SK-N-DZ (cell line): ENCODE measurements at places on chromosomes 16 and 17.
A peak's percentile ranks its signal among the peaks of the same experiment; 100 is the strongest.

- DNase-seq = no peak
These were observed 19.6 kb downstream of the ABCA6 start for GRCh38 chr17:69122065-69122464.

GRCh38 chr17:49337884-49338283, 24.2 kb downstream of the ZNF652 start:
- no peak for DNase-seq

DNA sequence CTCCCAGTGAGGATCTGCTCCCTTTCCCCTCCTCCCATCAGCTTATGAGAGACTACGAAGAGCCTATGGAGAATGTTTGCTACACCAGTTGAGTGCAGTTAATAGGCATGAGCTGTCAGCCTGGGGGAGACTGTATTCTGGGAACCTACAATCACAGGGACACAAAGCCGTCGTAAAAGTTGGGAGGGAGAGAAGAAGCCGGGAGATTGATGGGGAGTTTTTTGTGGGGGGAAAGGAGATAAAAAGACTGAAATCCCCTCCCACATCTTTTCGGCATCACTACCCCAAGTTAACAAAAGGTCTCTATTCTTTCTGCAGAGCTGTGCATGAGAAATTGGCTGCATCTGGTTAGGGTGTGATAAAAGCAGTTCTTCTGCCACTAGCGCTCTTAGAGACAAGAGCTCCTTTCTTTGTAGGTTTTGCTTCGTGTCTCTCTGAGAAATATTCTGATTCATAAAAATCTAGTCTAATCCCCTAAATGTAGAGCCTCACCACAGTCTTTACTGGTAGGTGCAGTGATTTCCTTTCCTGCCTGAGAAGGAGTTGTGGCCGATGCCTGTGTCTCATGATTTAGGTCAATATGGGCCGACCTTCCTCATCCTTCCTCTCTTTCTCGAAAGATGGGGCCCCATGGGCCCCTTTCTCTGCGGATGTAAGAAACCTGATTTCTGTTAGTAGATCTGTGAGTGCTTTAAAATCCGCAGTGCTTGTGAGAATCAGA, 77.4 kb downstream of the BPTF start:
- no peak for DNase-seq

GRCh38 chr16:72300892-72301291, 128.9 kb upstream of the PMFBP1 start:
- peak; percentile 21 for DNase-seq

DNA sequence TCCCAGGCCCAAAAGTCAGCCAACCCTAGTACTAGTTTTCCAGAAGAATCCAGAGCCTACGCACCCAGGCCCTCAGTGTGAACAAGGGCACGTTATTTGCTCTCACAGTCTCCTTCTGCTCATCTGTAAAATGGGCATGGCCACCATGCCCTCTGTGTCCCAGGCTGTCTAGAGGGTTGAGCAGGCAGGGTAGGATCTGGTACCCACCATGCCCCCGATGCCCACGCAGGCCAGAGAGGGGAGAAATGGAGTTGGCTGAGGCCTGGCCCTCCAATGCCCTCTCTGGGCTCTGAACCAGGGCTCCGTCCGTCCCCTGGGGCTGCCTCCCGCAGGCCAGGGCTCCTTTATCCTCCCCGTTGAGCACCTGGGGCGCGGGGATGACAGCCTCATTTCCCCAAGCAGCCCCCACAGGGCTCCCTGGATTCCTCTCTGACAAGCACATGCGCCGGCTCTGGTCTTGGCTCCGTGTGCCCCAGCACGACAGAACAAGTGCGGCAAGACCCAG, 9.1 kb upstream of the BAHCC1 start:
- no peak for DNase-seq

DNA sequence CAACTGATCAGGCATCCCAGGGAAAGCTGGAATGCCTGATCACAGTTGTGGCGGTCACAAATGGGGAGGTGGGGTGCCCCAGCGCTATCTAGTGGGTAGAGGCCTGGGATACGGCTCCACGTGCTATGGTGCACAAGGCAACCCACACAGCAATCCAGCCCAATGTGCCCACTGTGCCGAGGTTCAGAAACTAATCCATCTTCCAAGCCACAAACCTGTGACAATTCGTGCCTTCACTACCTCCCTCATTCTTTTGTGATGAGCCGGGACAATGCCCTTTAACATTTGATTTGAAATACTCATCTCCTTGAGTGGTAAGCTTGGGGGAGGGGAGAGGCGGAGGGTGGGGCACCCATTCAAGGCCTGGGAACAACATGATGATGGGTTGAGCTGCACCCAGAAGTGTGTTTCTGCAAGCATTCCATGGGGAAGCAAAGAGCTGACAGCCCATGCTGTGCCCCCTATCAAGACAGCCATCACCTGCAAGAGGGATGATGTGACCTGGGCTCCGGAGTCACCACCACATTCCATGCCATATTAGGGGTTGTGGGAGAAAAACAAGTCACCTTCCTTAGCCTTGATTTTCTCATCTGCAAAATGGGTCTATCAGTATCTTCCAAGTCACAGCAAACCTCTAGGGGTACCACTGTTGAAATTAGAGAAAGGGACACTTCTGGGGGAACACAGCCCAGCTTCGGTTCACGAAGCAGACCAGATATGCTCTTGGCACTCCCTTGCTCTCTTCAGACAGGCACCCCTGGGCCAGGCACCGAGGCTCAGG, 3.7 kb downstream of the ELOB start:
- no peak for DNase-seq

DNA sequence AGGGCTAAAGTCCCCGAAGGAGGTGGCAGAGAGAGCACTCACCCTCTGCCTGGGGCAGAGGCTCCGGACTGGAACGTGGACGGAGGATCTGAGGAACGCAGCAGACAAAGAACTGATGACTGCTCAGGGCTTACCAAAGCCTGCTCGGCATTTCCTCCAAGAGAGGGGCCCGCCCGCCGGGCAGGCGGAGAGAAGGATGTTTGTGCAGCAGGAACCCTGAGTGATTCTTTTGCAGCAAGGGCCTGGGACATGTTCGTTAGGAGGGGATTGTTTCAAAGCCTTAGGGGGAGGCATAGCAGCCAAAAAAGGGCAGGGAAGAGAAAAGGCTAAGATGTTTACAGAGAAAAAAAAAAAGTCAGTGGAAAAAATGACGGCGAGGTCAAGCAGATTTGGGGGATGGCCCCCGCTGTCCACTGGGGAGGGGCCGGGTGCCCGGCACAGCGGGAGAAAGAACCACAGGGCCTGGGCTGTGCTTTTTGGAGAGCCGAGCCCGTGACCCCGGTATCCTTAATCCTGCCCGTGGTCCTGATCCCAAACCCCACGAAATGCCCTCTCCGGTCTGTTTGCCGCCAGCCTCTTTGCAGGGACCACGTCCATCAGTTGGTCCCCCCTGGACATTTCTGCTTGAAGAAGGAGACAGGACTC, 129.3 kb downstream of the NTN1 start:
- DNase-seq = no peak

- DNase-seq = no peak
These were observed 254.4 kb upstream of the PMFBP1 start for GRCh38 chr16:72426386-72426785.
